ENCODE measurements at places on chromosomes 1 and 21. TPM values are rescaled to one million over a fixed set of nuclear protein-coding genes. Genes with fewer than 3 reads are reported as not detected.

- DNase-seq, result no peak
These were observed 164.3 kb downstream of the MIS18A start for GRCh38 chr21:32114419-32115035.

- no peak for DNase-seq
These were observed 9.8 kb downstream of the SDHC start for GRCh38 chr1:161324020-161324419.

Gene SPATA17
- polyA plus RNA-seq, result 3.9 TPM

Gene LAX1
- 0.19 TPM for polyA plus RNA-seq

DNA sequence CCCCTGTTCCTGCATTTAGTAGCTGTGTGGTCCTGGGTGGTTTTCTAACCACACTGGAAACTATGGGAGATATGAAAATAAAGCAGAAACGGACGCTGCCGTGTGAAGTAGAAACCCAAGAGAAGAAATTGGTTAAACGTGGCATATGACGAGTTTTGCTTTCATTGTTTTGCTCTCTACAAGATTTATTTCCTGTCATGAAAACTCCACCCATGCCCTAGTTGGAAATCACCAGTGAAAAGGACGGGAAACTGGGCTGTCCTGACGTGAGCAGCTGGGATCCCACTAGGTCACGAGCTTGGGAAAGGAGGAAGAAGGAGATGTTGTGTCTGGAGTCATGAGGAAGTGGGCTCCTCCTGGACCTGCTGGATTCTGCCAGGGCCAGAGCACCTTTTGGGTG, 120.8 kb upstream of the GADD45A start:
- DNase-seq, result no peak
